SW480 (cell line): ENCODE measurements at places on chromosomes 6 and 20.

DNA sequence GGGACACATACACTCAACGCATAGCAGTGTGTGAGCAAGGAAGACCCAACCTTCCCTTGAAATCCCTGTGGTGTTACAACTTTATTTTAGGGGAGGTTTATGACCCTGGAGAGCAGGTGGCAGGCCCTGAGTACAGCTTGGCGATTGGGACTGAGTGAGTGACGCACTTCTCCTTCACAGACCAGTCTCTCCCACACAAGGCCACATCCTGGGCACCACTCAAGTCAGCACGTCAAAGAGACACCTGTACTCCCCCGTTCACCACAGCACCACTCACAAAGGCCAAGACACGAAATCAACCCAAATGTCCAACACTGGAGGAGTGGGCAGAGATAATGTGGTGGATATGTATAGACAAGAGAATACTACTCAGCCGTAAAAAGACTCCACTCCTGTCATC is 57.0 kb upstream of the FRMD1 start:
- no peak for DNase-seq

GRCh38 chr6:43817192-43817591 is 47.2 kb downstream of the VEGFA start:
- peak; percentile 62 for DNase-seq

DNA sequence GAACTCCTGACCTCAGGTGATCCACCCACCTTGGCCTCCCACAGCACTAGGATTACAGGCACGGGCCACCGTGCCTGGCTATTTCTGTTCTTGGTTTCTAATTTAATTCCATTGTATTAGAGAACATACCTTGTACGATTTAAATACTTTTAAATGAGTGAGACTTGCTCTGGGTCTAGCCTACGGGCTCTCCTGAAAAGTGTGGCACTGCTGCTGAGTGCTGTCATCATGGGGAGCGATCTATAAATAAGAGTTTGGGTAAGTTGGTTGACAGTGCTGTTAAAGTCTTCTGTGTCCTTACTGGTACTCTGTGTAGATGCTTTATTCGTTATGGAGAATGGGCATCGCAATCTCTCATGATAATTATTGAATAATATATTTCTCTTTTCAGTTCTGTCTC is 35.0 kb upstream of the BHLHE23 start:
- no peak for DNase-seq

- DNase-seq, result no peak
These were observed 81.2 kb upstream of the PHACTR1 start for GRCh38 chr6:12635375-12635774.

DNA sequence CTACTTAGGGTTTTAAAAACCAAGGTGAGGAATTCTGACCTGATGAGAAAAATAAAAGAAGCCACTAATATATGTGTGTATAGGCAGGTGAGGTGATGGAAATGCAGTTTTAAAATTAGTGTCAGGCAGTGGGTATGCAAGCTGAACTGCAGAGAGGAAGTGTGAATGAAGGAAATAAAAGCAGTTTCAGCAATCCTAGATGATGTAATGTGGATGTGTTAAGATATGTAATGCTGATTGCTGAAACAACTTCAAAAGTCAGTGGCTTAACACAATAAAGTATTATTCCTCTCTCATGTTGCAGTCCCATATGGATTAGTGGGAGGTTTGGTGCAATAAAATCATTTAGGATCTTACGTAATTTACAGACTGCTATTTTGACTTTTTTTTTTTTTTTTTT is 119.9 kb upstream of the ASCC3 start:
- no peak for DNase-seq

DNA sequence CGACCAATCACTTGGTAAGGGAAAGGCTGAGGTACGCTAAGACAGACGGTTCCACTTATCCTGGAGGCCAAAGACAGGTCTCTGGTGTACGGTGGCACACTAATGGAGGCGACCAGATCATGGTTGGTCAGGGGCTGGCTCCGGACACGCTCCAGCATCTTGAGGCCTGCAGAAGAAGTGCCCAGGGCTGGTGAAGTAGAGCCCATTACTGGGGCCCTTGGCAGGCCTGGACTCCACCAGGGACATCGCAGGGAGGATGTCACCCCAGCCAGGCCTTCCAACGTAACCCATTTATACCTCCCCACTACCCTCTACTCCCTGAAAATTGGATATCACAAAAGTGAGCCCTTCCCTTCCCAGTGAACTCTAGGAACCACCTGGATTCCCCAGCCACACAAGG is 16.2 kb downstream of the KHDC1L start:
- no peak for DNase-seq

GRCh38 chr6:96613291-96613999 is 50.5 kb downstream of the FHL5 start:
- no peak for DNase-seq
